GM23248 (cell line): ENCODE measurements at places on chromosomes 1 and 21. TPM values are rescaled to one million over a fixed set of nuclear protein-coding genes. Genes with fewer than 3 reads are reported as not detected.

Gene DIP2A
- 9.8 and 12.5 TPM in 2 replicates for polyA plus RNA-seq

GRCh38 chr1:181541458-181541857 lies 58.1 kb downstream of the CACNA1E start:
- no peaks in the 10 kb centered on the region for H3K4me1 ChIP-seq
- H3K27me3 ChIP-seq, result no peaks in the 10 kb centered on the region; the same call in 1 of the 2 replicates
- H3K36me3 ChIP-seq, result no peaks in the 10 kb centered on the region

Gene CASQ2
- polyA plus RNA-seq, result not detected in 2 replicates

DNA sequence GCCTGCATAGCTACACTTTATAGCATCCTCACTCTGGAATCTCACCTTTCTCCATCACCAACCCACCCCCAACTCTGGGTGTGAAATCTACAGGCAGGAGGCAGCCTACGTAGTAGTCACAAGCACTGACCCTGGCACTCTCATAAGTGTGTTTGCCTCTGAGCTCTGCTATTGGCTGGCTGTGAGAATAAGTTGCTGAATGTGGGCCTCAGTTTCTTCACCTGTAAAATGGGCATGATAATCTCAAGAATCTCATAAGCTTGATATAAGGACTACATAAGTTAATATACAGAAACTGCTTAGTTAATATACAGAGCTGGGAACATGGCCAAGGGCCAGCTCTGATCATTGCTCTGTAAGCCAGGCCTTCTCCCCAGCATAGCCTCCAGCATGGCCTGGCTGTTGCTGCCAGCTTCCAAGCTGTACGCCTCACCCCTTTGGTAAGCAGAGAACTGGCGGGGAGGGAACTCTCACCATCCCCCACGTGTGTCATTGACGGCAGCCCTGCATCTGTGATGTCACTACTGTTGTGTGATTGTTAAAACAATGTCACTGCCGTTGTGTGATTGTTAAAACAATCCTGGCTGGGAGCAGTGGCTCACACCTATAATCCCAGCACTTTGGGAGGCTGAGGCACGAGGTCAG lies 53.3 kb downstream of the SYF2 start:
- H3K36me3 ChIP-seq, result no peaks in the 10 kb centered on the region
- H3K27me3 ChIP-seq, result no peaks in the 10 kb centered on the region
- no peak overlapping the region for H3K4me3 ChIP-seq
- no peak for DNase-seq
- no peaks in the 10 kb centered on the region for H3K4me1 ChIP-seq
- no peak overlapping the region for H3K27ac ChIP-seq

Gene FAM72C
- 0.94 TPM in 1 of 2 replicates, not detected in the other for polyA plus RNA-seq

- H3K4me3 ChIP-seq, result no peak overlapping the region
- H3K27ac ChIP-seq, result no peak overlapping the region
- no peaks in the 10 kb centered on the region for H3K27me3 ChIP-seq
- H3K36me3 ChIP-seq, result no peaks in the 10 kb centered on the region
Observed at GRCh38 chr1:94773296-94773809, 46.8 kb upstream of the SLC44A3 start.

DNA sequence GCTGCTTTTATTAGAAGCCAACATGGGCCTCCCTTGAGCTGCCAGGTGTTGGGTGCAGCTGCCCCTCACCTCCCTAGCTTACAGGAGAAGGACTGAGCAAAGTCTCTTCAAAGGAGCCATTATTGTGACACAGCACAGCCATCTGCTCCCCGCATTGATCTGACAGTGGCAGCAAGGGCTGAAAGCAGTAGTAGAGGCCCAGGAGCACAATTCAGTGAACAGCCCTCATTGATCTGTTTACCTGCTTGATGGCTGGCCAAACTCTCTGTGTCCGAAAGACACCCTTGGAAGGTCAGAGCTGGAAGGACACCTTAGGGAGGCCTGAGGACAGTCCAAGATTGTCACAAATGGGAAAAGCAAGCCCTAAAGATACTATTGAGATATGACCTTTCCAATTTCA lies 14.5 kb downstream of the HMGB4 start:
- no peaks in the 10 kb centered on the region for H3K36me3 ChIP-seq
- no peaks in the 10 kb centered on the region for H3K27me3 ChIP-seq
- no peak for DNase-seq
- H3K4me1 ChIP-seq, result peaks cover 35% of the 10 kb centered on the region
- H3K4me3 ChIP-seq, result no peak overlapping the region

DNA sequence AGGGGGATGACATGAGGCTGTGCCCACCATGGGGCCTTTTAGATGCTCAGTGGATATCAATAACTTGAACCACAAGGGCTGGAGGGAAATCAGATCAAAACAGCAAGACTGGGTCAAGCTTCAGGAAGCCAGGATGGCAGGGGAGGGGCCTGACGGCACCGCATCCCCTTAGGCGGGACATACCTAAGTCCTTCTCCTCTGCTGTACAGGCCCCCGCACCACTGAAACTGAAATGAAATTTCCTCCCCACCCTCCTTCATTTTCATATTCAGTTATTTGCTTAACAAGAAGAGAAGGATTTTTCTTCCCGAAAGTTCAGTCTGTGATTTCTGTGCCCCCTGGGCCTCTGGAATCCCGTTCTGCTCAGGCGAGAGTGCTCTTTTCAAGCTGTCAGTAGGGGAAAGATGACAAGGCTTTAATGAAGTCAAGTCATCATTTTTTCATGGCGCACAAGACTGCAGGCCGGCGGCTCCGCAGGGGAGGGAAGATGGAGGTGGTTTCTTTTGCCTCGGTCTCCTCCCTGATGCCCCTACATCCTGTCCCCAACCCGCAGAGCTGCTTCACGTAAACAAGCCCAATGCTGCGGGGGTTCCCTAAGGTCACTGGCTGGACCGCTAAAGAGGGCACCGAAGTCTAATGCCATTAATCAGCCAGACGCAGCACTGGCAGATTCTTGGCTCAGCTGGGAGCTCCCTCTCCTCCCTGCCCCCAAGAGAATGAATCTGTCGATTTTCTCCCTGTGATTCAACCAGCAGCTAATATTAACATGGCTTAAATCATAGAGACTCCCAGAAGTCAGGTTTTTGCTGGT lies 264.8 kb downstream of the C1orf94 start:
- no peak overlapping the region for H3K4me3 ChIP-seq
- H3K27ac ChIP-seq, result no peak overlapping the region
- no peaks in the 10 kb centered on the region for H3K36me3 ChIP-seq
- H3K27me3 ChIP-seq, result peaks cover 26% of the 10 kb centered on the region
- no peak for DNase-seq
- H3K4me1 ChIP-seq, result no peaks in the 10 kb centered on the region

GRCh38 chr1:50996083-50996482 lies 26.0 kb downstream of the CDKN2C start:
- no peaks in the 10 kb centered on the region for H3K4me1 ChIP-seq
- H3K36me3 ChIP-seq, result no peaks in the 10 kb centered on the region
- H3K27me3 ChIP-seq, result no peaks in the 10 kb centered on the region
- no peak for DNase-seq
- H3K4me3 ChIP-seq, result no peak overlapping the region
- H3K27ac ChIP-seq, result no peak overlapping the region

Gene CLCA1
- polyA plus RNA-seq, result not detected in 2 replicates

GRCh38 chr1:182147951-182148350 lies 86.4 kb upstream of the ZNF648 start:
- no peak for DNase-seq
- no peak overlapping the region for H3K27ac ChIP-seq
- H3K4me1 ChIP-seq, result peaks cover 27% of the 10 kb centered on the region
- H3K4me3 ChIP-seq, result no peak overlapping the region
- H3K27me3 ChIP-seq, result no peaks in the 10 kb centered on the region

DNA sequence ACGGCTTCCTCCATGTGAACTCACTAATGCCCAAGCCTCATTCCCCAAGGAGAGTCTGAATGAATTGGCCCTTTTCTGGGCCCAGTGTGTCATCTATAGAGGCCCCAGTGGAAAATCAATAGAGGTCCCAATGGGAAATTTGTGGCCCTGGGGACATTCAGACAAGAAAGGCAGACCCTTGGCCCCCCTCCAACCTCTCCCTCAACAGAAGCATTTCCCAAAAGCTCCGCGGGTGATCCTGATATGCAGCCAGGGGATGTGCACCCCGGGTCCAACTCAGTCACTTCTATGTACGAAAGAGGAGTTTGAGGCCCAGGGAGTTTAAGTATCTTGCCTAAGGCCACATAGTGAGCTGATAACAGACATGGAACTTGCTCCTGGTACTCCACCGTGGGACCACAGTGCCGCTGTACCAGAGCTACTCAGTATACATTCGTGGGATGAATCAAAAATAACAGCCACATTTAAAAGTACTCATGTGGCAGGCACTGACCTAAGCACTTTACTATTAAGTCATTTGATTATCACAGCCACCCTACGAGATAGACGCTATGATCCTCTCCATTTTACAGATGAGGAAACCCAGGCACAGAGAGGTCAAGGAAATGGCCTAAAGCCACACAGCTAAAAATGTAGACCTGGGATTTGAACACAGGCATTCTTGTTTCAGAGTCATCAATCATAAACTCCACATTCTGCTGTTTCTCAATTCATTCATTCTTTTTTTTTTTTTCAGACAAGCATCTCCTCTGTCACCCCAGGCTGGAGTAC lies 8.5 kb downstream of the EPHA2 start:
- H3K27ac ChIP-seq, result peak overlapping the region; percentile 92
- H3K27me3 ChIP-seq, result no peaks in the 10 kb centered on the region
- peaks cover 24% of the 10 kb centered on the region; the same call in 1 of the 2 replicates for H3K36me3 ChIP-seq
- no peak for DNase-seq
- H3K4me3 ChIP-seq, result no peak overlapping the region
- peaks cover 54% of the 10 kb centered on the region for H3K4me1 ChIP-seq

Gene LIPI
- not detected in 2 replicates for polyA plus RNA-seq

Gene KCNN3
- polyA plus RNA-seq, result not detected in 2 replicates

Gene ERO1B
- polyA plus RNA-seq, result 1.4 and 1.7 TPM in 2 replicates

DNA sequence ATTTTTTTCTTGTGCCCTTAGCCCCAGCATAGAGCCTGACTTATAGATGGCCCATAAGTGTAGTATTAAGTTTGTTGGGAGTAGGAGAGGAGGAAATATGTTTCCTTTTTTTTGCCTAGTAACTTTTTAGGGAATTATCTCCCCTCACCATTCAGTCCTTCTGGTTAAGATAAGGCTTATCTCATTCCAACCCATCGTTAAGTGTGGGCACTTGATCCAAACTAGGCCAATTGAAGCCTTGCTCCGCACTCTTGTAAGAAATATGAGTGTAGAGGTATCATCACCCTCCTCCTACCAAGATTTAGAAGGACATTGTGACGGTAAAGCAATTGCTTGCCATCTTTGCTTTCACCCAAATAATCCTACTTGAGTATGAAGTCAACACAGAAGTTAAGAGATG lies 8.8 kb upstream of the FGGY start:
- 0 out of 2 replicates have a peak, but pooled peaks cover 5% of the 10 kb centered on the region for H3K4me1 ChIP-seq
- no peak for DNase-seq
- no peaks in the 10 kb centered on the region for H3K36me3 ChIP-seq
- H3K27me3 ChIP-seq, result no peaks in the 10 kb centered on the region
